Frontal cortex (tissue), 4 donors: ENCODE measurements at places on chromosomes 2 and 18. TPM values are rescaled to one million over a fixed set of nuclear protein-coding genes. Genes with fewer than 3 reads are reported as not detected.

GRCh38 chr2:221836095-221836494 lies 264.0 kb upstream of the EPHA4 start:
- no peak for DNase-seq

DNA sequence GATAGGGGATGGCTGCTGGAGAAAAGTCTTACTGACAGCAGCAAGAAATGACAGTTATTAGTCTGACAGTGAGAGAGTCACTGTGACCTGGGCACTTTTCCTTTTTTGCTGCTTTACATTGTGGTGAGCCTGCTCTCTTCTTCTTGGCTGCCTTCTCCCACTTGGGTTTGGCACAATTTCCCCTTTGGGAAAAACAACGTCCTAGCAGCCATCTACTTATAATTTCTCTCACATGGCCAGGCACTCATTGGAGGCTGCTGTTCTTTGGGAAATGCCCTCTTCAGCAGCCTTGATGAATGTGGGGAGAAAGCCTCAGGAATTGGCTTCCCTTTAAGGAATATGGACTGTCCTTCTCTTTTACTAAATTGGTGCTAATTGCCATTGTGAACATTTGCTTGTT lies 60.4 kb upstream of the SLC1A4 start:
- DNase-seq = no peak

DNA sequence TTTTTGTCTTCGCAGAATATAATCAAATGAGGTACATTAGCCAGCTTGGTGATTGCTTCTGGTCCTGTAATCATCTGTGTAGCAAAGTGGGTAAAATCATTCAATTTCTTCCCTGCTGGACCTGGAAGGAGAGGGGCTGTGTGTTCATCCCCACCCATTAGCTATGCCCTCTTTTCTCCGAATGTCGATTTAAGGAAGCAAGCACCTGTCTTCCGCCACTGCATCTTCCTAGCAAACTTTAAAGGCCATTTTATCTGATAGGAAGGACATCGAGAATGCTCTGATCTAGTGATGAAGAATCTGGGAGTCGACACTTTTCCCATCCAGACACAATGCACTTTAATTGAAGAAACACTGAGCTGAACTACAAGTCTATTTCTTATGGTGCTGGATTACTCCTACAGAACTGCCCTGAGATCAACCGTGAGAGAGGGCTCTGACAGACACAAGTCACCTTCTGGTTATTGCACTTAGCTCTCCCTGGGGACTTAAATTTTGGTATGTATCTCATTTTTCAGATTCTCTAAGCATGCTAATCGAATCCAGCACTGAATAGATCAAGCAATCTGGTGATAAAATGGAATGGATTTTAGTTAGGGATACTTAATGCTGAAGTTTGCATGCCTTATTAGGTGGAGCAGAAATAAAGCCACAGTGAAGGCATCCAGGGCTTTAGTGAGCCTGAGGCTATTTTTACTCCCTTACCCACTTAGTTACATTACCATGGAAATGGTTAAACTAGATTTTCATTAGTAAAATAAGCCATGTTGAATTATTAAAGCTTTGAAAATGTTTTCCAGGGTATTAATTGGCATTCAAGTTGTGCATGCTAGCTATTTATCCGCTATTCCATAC lies 1.3 kb downstream of the NYAP2 start:
- no peak for DNase-seq

Gene ZNF514
- total RNA-seq = 24.5 TPM

Gene WBP1
- total RNA-seq = 24.9 TPM

Gene GPR55
- total RNA-seq = not detected

DNA sequence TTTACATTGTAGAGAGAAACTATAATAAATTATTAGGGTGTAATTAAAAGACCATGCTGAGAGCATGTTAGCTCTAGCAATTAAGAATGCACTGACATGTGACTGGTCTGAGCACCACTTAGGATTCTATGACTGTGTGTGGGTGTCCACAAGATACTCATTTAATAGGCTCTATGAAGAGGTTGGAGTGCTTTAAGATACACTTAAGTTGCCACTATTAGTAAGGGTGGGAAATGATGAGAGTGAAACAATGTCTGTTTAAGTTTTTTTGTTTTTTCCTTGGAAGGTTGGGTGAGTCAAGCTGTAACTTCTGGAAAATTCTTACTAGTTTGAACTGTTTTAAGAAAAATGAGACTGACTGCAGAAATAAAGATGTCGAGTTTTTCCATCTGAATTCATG lies 1.8 kb upstream of the FAP start:
- no peak for DNase-seq

Gene MC5R
- total RNA-seq = 2.9 TPM

- no peak for DNase-seq
Observed at GRCh38 chr2:241036964-241037421, 38.6 kb downstream of the SNED1 start.

DNA sequence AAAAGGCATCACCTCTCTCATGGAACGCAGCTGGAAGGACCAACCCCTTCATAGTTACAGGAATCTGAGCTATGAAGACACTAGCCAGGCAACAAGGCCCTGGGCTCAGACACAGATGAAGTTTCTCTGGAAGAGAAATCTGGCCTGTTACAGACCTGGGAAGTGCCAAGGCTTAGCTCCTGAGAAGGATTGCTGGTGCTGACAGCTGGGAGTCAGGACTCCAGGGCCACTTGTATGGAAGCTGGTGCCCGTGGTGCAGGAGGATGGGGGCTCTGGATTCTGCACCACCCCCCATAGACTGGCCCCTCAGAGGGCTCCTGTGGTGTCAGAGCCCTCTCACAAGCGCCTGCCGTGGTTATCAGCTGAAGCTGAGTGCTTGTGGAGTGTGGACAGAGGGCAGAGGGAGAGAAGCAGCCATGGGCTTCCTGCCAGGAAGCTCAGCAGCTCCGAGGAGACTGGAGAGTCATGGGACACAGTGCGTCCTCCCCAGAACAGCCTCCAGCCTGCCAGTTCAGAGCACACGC lies 87.3 kb upstream of the LCLAT1 start:
- no peak for DNase-seq

DNA sequence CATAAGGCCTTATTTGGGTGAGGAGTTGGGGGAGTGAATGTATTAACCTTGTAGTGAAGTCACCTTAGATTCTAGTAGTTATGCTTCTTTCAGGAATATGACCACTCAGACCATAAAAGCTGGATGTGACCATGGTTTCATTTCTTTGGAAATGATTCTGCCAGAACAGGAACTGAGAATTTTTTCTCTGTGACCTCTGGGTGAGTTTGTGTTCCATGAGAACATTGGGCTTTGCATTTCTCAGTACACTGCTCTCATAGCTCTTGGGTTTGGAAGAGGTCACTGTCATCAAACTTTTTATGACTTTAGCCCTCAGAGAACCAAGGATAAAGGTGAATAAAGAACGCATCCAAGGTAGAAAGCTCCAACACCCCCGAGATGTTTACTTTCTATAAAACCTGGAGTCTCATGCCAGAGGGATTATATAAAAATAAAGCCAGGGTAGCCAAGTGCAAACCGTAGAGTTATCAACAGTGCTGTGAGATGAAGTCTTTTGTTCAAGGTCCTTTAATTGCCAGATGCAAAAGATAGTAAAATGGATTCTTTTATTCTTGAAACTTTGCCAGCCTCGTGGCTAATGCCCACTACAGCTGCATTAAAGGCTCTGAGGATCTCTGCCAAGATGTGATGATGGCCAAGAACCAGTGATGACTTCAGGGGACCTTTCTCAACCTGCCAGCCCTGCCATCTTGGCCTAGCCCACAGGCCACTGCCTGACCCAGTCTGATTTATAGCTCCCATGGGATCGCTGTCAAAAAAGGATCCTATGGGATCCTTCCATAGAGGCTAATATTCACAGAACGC lies 27.8 kb upstream of the MAT2A start:
- no peak for DNase-seq

DNA sequence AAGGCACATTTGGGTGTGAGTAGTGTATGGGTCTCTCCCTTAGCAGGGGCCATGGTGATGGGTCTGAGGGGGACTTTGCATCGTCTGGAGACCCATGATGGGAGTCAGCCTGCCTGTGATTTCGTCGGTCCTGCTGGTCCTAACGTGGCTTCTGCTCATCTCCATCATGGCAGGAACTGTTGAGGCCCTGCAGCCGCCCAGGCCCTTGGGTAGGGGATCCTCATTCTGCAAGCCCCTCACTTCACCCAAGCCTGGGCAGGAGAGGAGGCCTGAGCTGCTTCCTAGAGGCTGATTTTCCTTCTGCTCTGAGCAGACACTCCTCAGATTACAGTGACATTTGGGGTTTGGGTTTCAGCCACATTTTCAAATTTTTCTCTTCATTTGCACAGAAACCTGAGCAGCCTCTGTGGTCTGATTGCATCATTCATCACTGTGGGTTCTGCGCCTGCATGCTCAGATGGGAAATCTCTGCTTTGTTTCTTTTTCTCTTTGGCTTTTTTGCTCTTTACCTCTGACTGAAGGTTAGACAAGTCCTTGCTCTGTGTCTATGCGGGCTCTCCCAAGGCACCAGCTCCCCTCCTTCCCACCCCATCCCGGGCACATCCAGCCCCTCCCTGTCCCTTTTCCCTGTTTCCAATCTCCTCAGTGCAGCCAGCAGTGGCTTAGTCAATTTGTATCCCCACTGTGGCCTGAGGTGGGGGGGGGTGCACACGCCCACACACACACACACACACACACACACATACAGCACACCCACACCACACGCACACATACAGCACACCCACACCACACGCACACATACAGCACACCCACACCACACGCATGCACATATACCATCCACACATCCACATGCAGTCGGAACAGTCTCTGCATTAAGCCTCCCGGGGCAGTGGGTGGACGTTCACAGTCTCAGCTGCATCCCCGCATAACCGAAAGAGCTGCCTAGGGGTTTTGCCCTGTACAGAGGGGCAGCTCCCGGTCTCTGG lies 305.4 kb upstream of the HS6ST1 start:
- no peak for DNase-seq

Gene GKN2
- total RNA-seq = not detected

DNA sequence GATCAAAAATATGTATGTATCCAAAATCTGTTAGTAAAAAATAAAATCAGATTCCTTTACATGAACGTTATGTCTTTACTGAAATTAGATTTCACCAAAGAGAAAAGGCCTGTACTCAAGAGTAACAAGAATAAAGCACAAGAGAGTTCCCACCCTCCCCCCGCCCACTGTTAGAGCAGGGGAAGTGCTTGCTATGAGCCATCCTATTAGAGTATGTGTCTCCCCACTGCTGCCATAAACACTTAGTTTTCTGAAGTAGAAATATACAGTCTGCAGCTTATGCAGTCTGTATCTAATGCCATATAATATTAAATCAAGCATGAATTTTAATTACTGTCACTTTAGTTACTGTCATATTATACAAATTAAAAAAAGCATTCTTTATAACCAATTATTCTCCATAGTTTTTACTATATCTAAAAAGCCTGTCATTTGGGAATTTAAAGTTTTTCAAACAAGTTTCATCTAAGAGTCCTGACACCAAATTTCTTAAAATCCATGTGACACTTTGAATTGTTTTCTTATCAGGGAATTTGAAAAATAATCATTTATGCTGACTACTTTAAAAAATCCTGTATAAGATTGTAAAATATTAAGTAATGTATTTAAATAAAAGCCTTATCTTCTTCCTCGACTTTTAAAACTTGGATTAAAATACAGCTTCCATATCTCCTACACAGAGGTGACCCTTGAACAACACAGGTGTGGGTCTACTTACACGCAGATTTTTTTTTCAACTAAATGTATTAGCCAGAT lies 51.8 kb upstream of the GPR75 start:
- DNase-seq = no peak

- DNase-seq = no peak
Observed at GRCh38 chr2:120517751-120518469, 172.0 kb downstream of the INHBB start.

GRCh38 chr2:191187105-191187829 lies 36.5 kb upstream of the STAT4 start:
- no peak for DNase-seq

- no peak for DNase-seq
Observed at GRCh38 chr2:196131949-196132925, 39.1 kb downstream of the STK17B start.

Gene ARHGAP25
- total RNA-seq = 1.2 TPM

DNA sequence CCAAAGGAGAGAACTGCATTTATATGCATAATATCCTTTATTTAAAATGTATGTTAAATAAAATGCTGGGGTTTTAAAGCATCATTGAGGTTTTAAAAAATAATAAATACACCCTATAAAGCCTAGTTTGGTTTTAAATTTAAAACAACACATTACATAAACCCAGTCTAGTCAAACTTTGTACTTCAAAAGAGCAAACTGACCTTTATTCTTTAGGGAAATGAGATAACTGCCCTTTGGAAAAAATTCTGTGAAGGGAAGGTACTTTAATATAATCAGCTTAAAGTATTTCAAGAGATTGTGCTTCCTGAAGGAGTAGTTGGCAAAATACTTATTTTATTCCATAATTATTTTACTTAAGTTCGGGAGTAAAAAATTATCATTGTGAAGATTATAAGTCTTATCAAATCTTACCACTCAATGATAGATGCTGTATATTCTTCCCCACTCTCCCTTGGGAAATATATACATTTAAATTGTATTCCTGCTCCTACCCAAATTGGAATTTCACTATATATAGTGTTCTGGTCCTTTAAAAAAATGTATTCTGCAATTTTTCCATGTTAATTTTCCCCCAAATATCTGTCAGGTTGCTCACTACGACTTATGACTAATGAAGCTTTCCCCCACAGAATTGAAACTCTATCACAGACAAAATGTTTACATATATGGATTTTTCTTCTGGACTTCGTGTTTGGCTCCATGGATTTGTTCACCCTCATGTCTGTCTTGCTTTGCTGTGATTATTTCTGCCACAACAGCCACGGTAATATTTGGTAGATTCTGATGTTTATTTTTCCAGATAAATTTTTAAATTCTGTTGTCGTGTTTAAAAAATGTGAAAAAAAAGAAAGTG lies 42.1 kb downstream of the ZC3H6 start:
- DNase-seq = no peak

Gene NYAP2
- total RNA-seq = 14.3 TPM

DNA sequence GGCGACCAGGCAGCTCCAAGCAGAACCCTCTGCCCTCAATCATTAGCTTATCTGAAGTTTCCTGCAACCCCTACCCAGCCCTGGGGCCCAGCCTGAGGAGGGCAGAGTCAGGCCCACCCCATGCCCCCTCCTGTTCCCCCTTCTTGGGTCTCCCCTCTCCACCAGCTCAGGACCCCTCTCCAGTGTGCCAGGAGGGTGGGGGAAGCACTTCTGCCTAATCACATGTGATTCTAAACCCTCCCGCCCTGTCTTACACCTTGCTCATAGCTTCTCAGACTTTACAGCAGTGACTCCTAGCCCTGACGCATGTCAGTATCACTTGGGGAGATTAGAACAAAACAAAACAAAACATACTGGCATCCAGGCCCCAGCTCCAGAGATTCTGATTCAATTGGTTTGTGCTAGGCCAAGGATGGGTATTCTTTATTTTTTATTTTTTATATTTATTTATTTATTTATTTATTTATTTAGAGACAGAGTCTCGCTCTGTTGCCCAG lies 42.5 kb upstream of the ASAP2 start:
- DNase-seq = no peak

Gene CLEC4F
- not detected for total RNA-seq
